ENCODE measurements at places on chromosomes 11 and 22.

- no peak for DNase-seq
Observed at GRCh38 chr11:109902764-109903433, 190.3 kb upstream of the ZC3H12C start.

- DNase-seq, result no peak
Observed at GRCh38 chr11:112783945-112784322, 177.3 kb upstream of the NCAM1 start.

GRCh38 chr11:35593143-35593542 lies 25.1 kb upstream of the FJX1 start:
- DNase-seq, result no peak

- no peak for DNase-seq
Observed at GRCh38 chr11:8261291-8261690, 2.4 kb downstream of the LMO1 start.

DNA sequence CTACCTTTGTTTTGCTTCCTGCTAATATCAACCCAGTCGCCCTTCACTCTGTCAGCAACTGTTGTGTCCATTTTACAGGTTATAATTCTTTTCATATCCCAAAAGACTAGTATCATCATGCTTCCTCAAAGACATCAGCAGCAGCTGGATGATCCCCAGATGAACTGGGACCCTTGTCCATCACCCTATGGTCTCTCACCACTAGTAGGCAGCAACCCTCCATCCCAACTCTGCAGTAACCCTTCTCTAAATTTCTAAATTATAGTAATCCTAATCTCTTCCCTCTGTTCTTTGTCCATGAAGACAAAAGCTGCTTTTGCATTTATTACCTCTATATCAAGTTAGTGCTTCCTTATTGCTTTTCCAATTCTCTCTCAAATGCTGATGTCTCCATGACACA lies 1025.8 kb downstream of the FAM181B start:
- DNase-seq, result no peak

- no peak for DNase-seq
Observed at GRCh38 chr11:35850191-35850590, 93.7 kb upstream of the LDLRAD3 start.

GRCh38 chr11:95923728-95924413 lies at the start of gene MTMR2:
TSS of gene MTMR2 (minus strand) at chr11:95924107. CDS start at chr11:95923954, 153 bp downstream.
- DNase-seq, result peak; percentile 17
